Breast epithelium (tissue), 4 donors: ENCODE measurements at places on chromosomes 13 and 19.

GRCh38 chr13:24650161-24650560 lies 30.0 kb upstream of the ATP12A start:
- DNase-seq: no peak

DNA sequence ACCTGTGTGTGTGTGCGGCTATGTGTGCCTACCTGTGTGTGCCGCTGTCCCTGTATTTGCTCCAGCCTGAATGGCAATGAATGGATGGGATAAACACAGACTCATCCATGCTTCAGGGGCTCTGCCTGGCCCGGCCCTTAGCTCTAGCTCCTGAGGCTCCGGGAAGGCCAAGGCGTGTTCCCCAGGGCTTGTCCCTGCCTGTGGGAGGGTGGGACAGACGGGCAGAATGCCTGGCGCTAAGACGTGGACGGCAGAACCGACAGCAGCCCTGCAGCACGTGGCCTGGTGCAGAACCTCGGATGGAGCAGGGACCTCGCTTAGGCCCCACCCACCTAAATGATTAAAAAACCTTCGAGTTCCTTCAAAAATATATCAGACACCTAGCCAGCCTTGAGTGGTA lies 57.8 kb upstream of the C13orf46 start:
- no peak for DNase-seq

- no peak for DNase-seq
These were observed 49.9 kb downstream of the UFM1 start for GRCh38 chr13:38399535-38399934.

DNA sequence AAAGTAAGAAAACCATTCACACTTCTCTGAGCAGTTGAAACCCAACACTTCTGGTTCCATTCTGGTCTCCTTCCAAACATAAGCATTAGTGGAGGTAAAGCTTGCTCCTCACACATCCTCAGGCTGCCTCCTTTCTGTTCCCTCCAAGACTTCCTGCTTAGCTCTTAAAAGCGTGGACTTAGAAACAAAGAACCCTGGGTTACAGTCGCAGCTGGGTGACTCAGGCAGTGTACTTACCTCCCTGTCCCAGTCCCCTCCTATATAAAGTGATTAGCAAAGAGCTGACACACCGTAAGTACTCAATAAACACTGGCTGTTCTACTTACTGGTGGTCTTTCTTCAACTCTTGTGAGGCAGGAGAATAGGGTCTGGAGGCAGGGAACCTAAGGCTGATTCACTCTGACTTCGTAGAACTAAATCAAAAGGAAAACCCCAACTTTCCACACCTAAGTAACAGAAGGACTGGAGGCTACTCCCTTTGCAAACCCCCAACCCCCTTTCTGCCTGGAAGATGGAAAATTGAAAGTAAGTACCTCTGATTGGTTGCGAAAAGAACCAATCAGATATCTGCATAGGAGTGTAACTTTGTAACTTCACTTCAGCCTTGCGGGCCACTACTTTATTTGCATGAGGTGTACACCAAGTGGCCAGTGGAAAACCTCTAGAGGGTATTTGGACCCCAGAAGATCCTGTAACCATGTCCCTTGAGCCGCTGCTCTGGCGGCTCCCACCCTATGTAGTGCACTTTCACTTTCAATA lies 165.4 kb downstream of the SUCLA2 start:
- no peak for DNase-seq

DNA sequence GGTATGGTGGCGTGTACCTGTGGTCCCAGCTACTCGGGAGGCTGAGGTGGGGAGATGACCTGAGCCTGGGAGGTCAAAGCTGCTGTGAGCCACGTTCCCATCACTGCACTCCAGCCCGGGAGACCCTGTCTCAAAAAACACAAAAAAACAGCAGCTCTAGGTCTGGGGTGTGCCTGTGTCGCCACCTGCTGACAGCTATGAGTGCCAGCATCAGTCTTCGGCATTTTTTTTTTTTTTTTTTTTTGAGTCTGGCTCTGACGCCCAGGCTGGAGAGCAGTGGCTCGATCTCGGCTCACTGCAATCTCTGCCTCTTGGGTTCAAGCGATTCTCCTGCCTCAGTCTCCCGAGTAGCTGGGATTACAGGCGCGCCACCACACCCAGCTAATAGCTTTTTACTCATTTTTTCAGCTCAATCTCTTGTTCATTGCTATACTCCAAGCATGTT lies 10.1 kb downstream of the AP2S1 start:
- no peak for DNase-seq

DNA sequence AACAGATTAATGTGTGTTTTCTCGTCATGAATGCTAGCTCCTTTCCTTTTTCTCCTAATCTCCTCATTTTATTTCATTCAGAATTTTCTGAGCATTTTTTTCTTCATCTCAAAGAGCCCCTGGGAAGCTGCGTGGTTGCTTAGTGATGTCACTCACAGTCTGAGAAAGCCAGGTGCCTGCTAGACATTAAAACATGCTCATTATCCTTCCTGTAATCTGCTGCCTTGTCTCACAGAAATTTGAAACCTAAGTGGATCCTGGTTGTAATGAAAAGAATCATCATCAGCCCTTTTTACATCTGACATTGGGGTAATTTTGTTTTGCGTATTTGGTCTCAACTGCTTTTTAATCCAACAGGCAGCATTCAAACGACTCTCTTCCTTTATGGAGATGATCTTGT lies 108.2 kb upstream of the RNF113B start:
- no peak for DNase-seq

DNA sequence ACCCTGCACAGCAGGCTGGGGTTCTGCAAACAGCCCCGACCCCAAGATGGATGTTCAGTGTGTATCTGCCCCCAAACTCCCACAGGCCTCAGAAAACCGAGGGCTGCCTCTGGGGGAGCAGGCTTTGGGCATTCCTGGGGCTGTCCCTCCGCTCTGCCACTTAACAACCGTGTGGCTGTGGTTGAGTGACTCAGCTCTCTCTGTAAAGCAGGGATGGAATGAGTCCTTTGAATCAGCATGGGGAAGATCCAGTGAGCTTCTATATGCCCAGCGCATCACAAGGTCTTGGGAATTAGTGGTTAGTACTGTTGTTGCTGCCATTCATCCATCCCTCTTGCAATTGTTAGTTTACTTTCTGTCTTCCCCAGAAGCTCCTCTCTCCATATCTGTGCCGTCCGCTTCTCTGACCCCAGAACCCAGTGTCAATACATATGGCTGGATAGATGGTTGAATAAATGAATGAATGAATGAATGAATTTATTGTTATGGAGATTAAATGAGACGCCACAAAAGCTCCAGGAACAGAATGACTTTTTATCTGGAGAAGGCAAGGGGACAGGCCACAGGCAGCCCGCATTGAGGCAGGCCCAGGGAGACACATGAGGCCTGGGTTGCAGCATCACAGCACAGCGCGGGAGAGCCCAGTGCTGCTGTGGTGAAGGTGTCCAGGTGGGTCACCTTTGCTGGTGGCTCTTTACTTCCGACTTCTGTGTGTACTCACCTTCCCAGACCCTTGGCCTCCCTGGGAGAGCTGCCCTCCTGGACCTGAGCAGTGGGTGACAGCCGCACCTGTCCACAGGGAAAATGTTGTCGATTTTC lies 89.2 kb downstream of the RGCC start:
- DNase-seq: no peak
